ENCODE measurements at places on chromosomes 11 and 22.
A peak's percentile ranks its signal among the peaks of the same experiment; 100 is the strongest.

DNA sequence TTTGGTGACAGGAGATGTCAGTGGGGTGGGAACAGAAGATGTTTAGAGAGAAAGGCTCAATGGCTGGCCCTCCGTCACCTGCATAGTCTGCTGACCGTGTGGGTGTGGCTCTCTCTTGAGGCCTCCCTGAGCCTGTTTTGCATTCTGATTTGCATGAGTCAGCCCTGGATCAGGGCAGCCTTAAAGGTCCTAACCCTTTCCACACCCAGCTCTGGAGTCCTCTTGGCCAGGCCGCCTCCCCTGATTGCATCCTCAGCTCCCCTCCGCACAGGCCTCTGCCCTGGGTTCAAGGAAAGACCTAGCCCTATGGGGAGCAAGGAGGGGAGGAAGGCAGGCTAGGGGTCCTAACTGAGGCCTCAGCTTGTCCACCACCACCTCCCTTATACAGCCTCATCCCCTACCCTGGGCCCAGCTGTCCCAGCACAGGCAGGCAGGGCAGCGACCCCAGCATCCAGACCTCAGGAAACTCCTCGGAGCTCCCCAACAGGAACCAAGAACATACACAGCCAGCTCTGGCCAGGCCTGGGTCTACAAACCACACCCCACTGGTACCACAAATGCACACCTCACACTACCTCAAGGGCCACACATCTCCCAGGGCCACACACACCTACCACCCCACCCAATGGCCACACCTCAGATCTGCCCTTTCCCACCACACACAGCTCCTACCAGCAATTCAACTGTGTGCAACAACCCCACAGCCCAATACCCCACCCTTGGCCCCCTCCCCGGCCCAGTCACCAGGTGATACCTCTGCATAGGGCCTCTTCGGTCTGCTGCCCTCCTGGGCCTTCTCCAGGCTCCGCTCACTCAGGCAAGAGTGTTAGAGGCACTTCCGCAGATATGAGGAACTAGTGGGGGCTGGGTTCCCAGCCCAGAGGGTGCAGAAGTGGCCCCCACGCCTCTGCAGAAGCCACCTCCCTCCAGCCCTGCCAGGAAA, 13.7 kb downstream of the ARAP1 start:
- peak; percentile 59 for DNase-seq

DNA sequence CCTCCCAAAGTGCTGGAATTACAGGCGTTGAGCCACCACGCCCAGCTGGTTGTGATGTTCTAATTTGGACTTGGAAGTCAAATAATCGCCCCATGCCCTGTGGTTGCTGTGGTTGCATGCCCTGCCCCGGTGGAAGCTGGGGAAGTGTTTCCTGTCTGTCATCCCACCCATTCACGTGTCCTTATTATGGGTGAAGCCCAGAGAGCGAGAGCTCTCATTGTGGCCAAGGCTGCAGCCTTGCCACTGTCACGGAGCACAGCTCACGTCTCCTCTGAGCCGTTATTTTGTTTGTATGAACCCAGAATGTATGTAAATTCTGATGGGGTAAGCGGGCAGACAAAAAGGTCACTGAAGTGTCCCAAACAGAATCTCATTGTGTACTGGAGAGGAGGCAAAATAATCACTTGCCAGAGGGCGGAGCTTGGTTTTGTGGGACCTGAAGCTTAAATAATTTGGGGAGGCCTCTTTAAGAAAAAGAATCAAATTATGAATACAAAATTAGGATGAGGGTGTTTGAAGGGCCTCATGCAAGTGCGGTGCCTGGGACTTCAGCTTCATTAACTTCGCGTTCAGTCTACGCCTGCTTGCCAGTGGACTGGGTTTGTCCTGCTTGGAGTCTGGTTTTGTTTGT, 25.8 kb upstream of the TREH start:
- no peak for DNase-seq

- no peak for DNase-seq
Observed at GRCh38 chr22:48841881-48842582, 985.6 kb downstream of the BRD1 start.

GRCh38 chr11:117626576-117626975, 170.4 kb downstream of the DSCAML1 start:
- no peak for DNase-seq

DNA sequence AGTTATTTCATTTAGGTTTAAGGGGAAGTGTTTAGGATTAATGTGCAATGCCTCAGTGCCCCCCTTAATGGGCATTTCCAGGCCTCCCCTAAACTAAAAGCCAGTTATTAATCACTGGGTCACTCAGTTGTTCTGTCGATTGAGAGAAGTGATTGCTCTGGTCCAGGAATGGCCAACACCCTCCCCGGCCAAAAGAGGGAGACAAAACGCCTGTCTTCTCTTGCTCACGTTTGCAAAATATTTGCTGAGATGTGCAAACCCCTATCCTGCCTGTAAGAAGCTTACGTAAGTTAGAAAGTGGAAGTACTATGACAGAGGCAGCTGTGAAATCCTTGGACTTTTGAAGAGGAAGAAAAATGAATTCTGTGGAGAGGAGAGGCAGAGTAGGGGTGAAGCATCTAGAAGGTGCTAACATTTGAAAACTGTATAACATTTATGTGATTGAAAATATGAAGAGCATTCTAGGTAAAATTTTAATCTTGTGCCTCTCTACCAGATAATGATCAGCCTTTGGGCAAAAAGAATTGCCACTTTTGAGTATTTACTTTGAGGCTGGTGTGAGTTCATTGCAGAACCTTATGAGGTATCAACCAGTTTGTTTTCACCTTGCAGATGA, 37.7 kb downstream of the NTM start:
- DNase-seq = peak; percentile 41

GRCh38 chr11:69476509-69476961, 4.9 kb upstream of the LINC01488 start:
- no peak for DNase-seq

DNA sequence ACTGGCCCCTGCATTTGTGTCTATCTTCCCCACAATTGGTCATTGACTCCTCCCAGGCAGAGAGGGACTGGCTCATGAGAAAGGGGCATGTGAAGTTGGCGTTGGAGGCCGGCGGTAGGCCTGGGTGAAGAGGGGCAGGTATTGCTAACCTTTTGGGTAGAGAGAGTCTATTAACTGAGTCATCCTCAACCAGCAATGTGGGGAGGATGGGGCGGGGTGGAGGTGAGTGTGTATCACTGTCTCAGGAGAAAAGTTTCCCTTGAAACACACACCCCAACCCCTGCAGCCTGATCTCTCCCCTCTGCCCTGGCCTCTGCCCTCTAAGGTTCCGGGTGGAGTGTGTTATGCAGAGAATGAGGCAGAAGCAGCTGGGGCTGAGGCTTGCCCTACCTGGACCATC, 60.1 kb upstream of the PHF21B start:
- DNase-seq = no peak

DNA sequence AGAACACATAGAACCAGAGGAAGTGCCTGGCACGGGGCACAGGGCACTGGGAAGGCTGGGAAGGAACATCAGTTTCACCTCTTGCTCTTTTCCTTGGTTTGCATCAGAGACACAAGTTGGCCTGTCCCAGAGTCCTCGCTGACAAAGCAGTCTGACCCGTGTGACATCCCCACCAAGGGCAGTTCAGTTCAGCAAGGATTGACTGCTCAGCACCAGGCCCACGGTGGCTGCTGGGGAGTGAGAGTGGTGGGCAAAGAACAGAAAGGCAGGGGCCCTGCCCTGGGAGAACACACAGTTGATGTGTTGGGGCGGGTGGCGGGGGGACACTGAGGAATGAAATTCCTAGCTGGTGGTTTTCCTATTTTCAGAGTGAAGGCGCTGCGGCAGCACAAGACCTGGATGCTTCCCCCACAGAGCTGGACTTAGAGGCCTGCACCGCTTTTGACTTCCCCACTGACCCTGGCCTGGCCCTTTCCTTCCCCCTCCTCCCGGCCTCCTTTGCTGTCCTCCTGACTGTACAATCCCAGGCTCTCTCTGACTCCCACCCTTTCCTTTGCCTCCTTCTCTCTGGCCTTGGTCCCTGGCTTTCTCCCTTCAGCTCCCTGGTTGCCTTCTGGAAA, 2.2 kb upstream of the TMPRSS13 start:
- DNase-seq = no peak

GRCh38 chr11:57207168-57207567, 25.4 kb downstream of the LRRC55 start:
- DNase-seq = no peak

- DNase-seq = no peak
Observed at GRCh38 chr11:128564642-128565245, 22.6 kb downstream of the ETS1 start.

DNA sequence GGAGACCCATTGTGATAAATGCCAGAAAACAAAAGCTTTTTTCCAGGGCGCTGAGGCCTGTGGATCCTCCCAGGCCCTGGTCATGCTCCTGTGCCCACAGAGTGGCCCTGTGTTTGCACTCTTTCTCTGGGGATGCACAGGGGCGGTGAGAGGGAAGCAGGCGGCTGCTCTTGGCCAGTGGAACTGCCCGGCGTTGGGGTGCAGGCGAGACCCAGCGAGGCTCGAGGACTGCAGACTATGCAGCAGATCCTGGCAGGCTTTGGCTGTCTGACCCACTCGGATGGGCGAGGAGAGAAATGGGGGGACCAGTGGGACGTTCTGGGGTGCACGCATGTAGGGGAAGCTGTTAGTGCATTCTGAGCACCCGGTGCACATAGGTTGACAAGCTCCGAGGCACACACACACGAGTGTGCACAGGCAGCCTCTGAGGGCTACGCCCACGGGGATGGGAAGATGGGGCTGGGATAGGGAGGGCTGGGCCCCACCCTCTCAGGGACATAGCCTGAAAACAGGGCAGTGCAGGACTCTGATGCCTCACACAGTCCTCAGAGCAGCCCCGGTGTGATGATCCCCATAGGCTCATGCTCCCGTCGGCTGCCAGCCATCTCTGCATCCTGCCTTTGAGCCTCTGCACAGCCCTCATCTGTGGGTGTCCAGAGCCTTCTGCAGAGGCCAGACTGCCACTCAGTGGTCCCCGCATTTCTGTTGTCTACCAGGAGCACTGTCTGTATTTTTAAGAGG, 1233.5 kb downstream of the BRD1 start:
- DNase-seq = no peak

GRCh38 chr11:31822927-31823643, 12.0 kb upstream of the PAX6 start:
- no peak for DNase-seq

DNA sequence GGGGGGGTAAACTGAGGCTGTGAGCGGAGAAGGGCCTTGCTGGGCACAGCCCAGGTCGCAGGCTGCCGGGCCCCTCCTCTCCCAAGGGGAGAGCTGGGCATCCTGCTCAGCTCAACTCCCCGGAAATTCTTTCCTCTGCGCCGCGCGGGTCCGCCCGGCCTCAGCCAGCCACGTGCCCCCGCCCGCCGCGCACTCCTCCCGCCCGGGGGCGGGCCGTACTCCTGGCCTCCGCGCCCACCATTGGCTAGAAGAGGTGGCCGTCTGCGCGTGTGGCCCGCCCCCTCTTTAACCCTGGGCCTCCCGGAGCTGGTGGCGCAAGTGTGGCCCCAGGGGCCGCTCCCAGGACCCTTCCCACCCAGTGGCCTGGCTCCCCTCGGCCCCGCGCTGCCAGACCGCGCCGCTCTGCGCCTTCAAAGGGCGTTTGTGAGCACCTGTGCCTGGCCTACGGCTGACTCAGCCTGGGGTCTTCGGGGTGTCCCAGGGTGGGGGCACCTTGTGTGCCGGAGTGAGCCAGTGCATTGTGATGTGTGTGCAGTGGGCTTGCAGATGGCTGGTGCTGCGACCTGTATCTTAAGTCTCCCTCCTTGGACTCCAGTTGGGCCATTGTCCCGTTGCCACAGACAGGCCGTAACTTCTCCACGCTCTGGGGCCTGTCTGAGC, 2.0 kb downstream of the MRGPRF start:
- DNase-seq = peak; percentile 91

- DNase-seq = no peak
Observed at GRCh38 chr11:24828938-24829605, 332.2 kb downstream of the LUZP2 start.

- DNase-seq = no peak
Observed at GRCh38 chr11:6530848-6531247, 33.8 kb downstream of the DNHD1 start.

GRCh38 chr11:46845740-46846509, at the start of gene CKAP5:
TSS of gene CKAP5 (minus strand) at chr11:46846280. CDS start at chr11:46821231, 25,049 bp downstream.
- peak; percentile 91 for DNase-seq

GRCh38 chr11:116576526-116576925, 196.3 kb downstream of the BUD13 start:
- DNase-seq = peak; percentile 8

GRCh38 chr22:50547263-50547985, 1.7 kb downstream of the KLHDC7B start:
- no peak for DNase-seq

DNA sequence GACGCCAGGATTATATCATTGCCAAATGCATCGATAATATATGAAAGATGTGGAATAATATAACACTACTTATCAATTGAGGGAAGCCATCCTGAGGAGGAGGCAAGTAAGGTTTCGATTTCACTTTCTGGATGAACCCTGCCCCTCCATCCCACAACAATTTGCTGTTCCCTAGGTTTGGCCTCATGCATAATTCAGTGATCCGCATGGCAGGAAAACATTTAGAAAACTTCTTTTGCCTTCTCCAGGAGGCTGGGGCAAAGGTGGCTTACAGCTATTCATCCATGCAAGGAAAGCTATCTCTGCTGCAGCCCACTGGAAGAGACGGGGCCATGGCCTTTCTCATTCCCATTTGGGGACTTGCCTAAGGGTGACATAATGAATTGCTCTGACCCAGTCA, 489.4 kb upstream of the CADM1 start:
- no peak for DNase-seq

DNA sequence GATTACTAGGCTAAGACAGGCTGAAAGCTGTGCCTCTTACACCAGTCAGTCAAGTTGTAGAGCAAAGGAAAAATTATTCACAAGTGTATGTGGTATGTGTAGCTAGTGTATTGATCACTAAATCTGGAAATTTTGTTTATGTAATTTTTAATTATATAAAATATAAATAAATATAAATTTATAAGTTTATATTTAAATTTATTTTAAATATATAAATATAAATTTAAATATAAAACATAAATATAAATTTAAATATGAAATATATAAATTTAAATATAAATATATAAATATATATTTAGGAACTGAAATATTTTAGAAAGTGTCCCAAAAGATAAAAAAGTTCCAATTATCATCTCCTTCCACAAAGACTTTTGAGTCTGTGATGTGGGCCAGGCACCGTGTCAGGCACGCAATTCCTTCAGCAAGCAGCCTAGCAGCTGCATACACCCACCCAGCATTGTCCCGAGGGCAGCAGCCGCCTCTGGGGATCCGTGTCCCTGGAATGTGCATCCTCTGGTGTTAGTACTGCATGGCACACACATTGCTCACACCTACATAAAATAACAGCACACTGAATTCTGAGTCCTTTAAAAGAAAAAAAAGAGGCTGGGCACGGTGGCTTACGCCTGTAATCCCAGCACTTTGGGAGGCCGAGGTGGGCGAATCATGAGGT, 1098.0 kb downstream of the BRD1 start:
- DNase-seq = no peak

DNA sequence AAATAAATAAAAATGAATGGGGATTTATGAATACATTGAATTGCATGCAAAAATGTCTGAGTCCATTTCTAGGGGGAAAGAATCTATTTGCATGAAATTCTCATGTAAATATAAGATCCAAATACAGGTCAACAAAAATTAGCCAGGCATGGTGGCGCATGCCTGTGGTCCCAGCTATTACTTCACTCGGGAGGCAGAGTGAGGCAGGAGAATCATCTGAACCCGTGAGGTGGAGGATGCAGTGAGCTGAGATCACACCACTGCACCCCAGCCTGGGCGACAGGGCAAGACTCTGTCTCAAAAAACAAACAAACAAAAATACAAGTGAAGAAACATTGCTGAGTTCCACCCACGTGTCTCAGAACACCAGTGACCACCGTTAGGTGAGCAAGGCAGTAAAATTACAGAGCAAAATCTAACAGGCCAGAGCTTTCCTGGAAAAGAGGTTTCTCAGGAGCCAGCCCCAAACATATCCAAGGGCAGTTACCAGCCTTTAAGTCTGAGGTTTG, 17.3 kb downstream of the PACSIN2 start:
- DNase-seq = no peak

Data from EL (cell line).